ENCODE measurements at places on chromosomes 5 and 9. TPM values are rescaled to one million over a fixed set of nuclear protein-coding genes. Genes with fewer than 3 reads are reported as not detected.

Gene AGGF1
- 8.2 TPM for total RNA-seq

Gene TAS2R1
- not detected for total RNA-seq

Gene RASEF
- total RNA-seq: 59.7 TPM

Gene SEMA6A
- total RNA-seq: 25.1 TPM

Gene ISL1
- 2.9 TPM for total RNA-seq

Gene FABP6
- total RNA-seq: not detected

Gene SLCO4C1
- 0.99 TPM for total RNA-seq

Gene NOXA1
- 12.9 TPM for total RNA-seq

Gene C9orf40
- 1.3 TPM for total RNA-seq

Gene TUT7
- 24.4 TPM for total RNA-seq

Gene RXFP3
- not detected for total RNA-seq

Gene PAEP
- total RNA-seq: not detected

Gene GFI1B
- total RNA-seq: not detected

Gene KIF12
- 135 TPM for total RNA-seq

Gene CDKN2B-AS1
- total RNA-seq: not detected

Gene PCDHB16
- total RNA-seq: 2.1 TPM

Gene GFRA3
- 1.8 TPM for total RNA-seq

Gene RIOK2
- 7.3 TPM for total RNA-seq

Gene SOX30
- total RNA-seq: not detected

Gene HSPB3
- total RNA-seq: not detected

Gene PRRX2
- not detected for total RNA-seq

Gene GAPVD1
- total RNA-seq: 48.8 TPM

Gene TMOD1
- total RNA-seq: 9.2 TPM

Gene IL31RA
- not detected for total RNA-seq

Gene TAF11L12
- total RNA-seq: not detected

Gene SPATA31E1
- total RNA-seq: not detected

Gene EGR1
- 139 TPM for total RNA-seq

Gene SHC3
- total RNA-seq: 5.7 TPM
